ENCODE measurements at places on chromosomes 1 and 21.

DNA sequence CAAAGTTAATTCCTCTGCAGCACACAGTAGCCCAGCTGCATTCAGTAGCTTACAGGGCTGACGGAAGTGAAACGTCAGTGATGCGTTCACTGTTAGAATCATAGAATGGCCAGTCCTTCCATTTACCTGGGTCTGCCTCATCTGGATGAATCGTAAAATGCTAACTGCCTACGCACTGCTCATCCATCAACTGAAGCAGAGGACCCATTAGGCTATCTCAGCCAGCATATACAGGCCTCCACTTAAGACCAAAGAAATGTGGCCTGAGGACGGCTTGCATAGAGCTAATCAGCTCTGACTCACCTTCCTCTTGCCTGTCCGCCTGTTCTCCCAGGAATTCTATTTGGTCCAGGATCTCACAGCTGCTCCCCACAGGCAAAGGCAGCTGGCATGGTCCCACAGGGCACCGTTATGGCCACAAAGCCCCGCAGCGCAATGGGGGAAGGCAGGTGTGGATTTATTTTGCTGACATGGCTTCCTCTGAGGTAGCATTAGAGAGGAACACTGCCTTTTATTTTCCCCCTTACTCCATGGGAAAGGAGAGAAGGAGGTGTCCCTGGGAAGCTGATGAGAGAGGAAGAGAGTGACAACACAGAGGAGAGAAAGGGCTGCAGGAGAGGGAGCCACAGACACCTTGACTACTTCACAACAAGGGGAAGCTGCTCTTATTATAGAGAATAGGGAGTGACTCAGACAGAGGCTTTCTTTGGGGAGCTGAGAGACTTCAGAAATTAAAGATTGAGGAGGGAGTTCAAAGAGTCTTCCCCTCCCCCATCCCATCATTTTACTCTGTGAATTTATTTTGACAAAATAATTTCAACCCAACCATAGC, 177.6 kb downstream of the HHIPL2 start:
- DNase-seq: no peak

GRCh38 chr1:98126740-98127139, 205.9 kb upstream of the DPYD start:
- DNase-seq: no peak

DNA sequence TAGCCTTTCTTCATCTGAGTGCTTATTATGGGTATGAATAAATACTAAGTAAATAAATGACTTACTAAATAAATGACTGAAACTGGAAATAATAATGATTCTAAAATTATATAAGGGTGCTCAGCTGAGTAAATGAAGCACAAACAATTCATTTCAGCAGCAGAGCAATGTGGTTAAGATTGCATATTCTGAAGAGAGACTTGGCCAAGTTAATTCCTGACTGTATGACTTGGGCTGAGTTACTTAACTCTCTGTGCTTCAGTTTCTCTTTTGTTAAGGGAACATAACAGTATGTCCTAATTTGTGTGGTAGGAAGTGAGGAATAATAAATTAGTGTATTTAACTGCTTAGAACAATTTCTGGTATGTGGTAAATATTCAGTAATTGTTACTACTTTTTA, 19.1 kb downstream of the AGL start:
- DNase-seq: no peak

DNA sequence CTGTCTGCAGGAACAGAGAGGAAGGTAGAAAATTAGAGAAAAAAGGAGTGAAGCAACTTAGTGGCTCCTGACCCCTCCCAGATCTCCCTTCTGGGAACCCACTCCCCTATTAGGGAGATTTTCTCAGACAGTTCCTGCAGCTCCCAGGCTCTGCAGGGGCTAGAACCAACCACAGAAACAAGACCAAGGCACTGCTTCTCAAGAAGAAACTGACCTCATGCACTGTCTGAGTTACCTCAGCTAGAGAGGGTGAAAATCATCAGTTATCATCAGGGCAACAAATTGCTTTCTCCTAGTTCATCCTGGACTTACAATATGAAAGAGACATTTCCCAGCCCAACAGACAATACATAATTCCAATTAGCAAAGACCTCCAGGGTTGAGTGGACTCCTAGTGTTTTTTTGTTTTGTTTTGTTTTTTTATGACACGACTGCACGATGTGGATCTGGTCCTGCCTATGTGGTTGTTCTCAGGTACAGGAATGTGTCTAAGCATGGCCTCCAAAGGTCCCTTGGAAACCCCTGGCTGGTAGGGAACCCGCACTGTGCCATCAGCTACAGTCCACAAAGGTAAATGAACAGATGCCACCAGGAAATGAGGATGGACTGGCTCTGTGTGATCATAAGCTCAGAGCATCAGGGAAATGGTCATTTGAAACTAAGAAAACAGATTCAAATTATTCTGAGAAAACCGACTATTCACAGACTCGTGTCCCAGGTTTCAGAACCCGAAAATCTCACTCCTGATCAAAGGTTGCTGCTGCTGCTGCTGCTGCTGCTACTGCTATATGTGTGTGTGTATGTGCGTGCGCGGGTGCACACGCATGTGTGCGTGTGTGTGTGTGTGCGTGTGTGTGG, 65.3 kb downstream of the LAMC2 start:
- no peak for DNase-seq

- DNase-seq: no peak
Observed at GRCh38 chr1:205672395-205672889, 7.9 kb downstream of the SLC45A3 start.
